ENCODE measurements at places on chromosomes 6 and 20. TPM values are rescaled to one million over a fixed set of nuclear protein-coding genes. Genes with fewer than 3 reads are reported as not detected.
A peak's percentile ranks its signal among the peaks of the same experiment; 100 is the strongest.

The LPIN3 gene
- 5.1 TPM for total RNA-seq

The TMEM63B gene
- 42.1 TPM for total RNA-seq

DNA sequence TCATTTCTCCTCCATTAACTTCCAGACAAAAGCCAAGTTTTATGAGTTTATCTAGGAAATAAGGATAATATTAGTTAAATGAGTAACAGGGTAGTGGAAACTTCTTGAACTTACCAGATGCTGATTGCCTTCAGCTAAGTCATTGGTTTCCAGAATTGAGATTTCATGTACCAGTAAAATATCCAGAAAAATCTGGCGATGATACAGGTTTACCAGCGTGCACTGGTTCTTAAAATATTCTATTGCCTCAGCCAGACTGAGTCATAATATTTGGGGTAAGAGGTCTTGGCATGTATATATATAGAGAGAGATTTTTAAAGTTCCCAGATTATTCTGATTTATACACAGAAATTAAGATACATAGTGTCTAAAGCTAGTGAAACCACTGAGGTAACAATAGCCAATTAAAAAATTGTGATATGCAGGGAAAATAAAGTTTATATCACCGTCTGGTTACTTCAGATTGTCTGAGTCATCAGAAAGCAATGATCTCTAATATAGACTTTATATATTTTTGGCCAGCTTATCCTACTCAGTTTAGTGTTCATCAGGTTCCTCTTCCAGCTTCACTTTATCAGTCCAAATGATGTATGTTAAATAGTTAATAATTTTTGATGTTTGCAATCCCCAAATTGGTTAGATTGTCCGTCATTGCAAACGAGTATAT, 39.5 kb upstream of the SDHAF4 start:
- peak; percentile 35 for DNase-seq

GRCh38 chr6:63565058-63565726, 7.1 kb upstream of the LOC128125822 start:
- DNase-seq: no peak

- DNase-seq: no peak
Measured at GRCh38 chr20:57475388-57476083, 49.4 kb downstream of the CTCFL start.

Data from fibroblast of lung (primary cell).